Tibial nerve (tissue), 4 donors: ENCODE measurements at places on chromosomes 7 and 10. TPM values are rescaled to one million over a fixed set of nuclear protein-coding genes. Genes with fewer than 3 reads are reported as not detected.

Gene GHRHR
- not detected for total RNA-seq

Gene CALY
- not detected for total RNA-seq

Gene DGKB
- total RNA-seq, result 0.78 TPM

Gene EPHA1
- 0.87 TPM for total RNA-seq

Gene CLCN1
- not detected for total RNA-seq

Gene KLF14
- not detected for total RNA-seq

Gene ABCC2
- total RNA-seq, result 5.1 TPM

Gene PPA1
- total RNA-seq, result 169 TPM

Gene FGF8
- not detected for total RNA-seq

Gene SPDYE16
- not detected for total RNA-seq

Gene ELAPOR2
- 12.8 TPM for total RNA-seq

Gene CHAT
- not detected for total RNA-seq

Gene CLRN3
- total RNA-seq, result not detected

Gene UCN3
- total RNA-seq, result not detected

Gene GDF2
- total RNA-seq, result not detected

Gene SORCS1
- total RNA-seq, result 85.0 TPM

Gene LRRD1
- total RNA-seq, result 0.39 TPM

Gene ZPBP
- total RNA-seq, result not detected

Gene CSTF2T
- total RNA-seq, result 20.7 TPM

Gene HOXA5
- total RNA-seq, result 12.0 TPM

Gene LARP4B
- total RNA-seq, result 63.8 TPM

Gene GPR85
- total RNA-seq, result 0.90 TPM

Gene HOXA10
- 23.1 TPM for total RNA-seq

Gene ACTL6B
- not detected for total RNA-seq

Gene HK1
- 31.4 TPM for total RNA-seq

Gene GLCCI1
- total RNA-seq, result 9.8 TPM

Gene ANKRD7
- 0.98 TPM for total RNA-seq

Gene CALHM1
- total RNA-seq, result not detected

Gene DDC
- 0.66 TPM for total RNA-seq

Gene NME8
- total RNA-seq, result not detected

Gene SPDYE9
- not detected for total RNA-seq

Gene ADCY1
- total RNA-seq, result 2.5 TPM

Gene ZNF783
- total RNA-seq, result 26.8 TPM

Gene TMEM270
- total RNA-seq, result not detected
